ENCODE measurements at places on chromosomes 4 and X.

DNA sequence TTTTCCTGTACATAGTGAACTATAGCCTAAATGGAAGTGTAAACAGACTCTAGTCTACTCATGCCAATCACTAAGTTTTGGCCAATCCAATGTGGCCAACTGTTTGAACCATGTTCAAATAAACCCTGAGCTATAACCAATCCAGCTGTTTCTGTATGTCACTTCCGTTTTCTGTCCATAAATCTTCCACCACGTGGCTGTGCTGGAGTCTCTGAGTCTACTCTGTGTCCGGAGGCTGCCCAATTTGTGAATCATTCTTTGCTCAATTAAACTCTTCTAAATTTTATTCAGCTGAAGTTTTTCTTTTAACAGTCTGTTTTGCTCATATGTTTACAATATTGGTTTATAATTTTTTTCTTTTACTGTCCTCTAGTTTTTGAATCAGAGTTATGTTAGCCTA lies 112.3 kb upstream of the BANK1 start:
- DNase-seq, result no peak

DNA sequence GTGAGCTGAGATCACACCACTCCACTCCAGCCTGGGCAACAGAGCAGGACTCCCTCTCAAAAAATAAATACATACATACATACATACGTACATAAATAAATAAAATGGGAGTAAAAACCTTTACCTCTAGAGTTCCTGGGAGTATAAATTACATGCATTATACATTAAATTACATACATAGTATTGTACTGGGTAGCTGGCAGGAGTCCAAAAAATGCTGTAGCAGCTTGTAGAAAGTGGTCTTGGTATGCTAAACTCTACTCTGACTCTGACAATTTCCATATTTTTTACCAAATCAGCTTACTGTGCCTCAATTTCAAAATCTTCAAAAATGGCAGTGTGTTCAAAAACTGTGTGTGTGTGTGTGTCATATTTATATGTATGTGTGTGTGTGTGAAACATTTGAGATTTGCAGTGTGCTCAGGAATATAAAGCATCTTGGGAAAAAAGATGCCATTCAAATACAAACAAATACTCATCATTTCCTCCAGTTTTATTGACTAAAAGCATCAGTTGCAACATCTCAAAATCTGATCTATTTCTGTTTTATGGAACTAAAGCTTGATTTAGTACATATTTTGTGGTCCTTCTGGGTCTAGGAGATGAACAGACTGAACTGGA lies 171.7 kb downstream of the SHROOM3 start:
- DNase-seq, result no peak

- no peak for DNase-seq
Measured at GRCh38 chr4:24472161-24472510, 112.2 kb downstream of the DHX15 start.

DNA sequence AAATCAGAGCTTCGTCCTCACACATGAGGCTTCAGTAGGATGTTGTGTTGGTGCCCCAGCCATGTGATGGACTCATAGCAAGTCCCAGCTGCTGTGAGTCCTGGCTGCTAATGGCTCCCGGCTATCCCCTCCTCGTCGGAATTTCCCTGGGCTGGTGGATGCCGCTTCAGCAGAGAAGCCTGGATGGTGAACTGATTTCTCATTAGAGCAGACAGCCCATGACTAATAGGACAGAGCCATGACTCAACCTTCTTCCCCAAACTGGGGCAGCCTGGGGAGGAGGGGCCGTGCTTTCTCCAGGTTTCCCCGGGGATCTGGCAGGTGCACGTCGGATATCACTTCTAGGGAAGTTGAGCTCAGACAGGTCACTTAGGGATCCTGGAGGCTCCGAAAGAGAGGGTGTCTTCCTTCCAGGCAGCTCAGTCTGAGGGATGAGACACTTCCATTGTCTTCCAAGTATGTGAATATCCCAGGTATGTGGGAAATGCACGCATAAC lies 112.7 kb downstream of the ASMT start:
- no peak for DNase-seq

DNA sequence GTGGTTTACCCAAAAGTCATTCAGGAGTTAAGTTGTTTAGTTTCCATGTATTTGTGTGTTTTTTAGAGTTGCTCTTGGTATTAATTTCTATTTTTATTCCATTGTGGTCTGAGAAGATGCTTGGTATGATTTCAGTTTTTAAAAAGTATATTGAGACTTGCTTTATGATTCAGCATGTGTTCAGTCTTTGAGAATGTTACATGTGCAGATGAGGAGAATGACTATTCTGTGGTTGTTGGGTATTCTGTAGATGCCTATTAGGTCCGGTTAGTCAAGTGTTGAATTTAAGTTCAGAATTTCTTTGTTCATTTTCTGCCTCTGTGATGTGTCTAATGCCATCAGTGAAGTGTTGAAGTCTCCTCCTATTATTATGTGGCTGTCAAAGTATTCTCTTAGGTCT lies 249.4 kb downstream of the ARHGAP10 start:
- no peak for DNase-seq

GRCh38 chr4:102678695-102679335 lies 82.0 kb downstream of the MANBA start:
- no peak for DNase-seq

GRCh38 chr4:162209706-162210105 lies 45.9 kb upstream of the FSTL5 start:
- no peak for DNase-seq

DNA sequence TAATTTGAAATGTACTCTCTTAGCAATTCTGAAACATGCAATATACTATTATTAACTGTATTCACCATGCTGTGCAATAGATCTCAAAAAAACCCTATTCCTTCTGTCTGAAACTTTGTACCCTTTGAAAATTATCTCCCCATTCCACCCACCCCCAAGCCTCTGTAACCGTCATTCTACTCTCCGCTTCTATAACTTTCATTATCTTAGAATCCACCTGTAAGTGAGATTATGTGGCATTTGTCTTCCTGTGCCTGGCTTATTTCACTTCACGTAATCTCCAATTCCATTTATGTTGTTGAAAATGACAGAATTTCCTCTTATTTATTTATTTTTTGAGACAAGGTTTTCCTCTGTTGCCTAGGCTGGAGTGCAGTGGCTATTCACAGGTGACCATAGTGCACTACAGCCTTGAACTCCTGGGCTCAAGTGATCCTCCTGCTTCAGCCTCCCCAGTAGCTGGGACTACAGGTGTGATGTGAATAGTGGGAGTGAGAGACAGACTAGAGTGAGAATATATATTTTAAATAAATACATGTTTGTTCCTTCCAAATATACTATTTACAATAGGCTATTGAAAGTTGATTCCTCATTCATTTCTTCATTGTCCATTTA lies 30.5 kb downstream of the VSIG4 start:
- DNase-seq, result no peak

GRCh38 chrX:120463241-120463640 lies 5.9 kb downstream of the LAMP2 start:
- DNase-seq, result no peak
